ENCODE measurements at places on chromosomes 2 and 18.

DNA sequence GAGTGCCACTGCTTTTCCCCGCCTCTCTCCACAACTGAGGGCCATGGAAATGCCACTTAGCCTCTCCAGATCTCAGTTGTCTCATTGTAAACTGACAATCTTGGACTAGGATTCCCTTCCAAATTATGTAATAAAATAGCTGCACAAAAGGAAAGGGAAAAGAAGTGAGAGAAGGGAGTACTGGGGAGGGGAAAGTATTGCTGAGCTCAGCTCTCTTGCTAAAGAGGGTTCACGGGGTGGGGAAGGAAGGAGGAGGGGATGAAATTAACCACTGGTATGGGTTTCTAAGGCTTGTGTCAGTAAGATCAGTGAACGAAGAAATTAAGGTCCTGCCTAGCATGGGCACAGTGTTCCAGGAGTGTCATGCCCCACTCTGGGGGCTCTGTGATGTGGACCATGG lies 417.3 kb downstream of the TGIF1 start:
- DNase-seq = no peak

DNA sequence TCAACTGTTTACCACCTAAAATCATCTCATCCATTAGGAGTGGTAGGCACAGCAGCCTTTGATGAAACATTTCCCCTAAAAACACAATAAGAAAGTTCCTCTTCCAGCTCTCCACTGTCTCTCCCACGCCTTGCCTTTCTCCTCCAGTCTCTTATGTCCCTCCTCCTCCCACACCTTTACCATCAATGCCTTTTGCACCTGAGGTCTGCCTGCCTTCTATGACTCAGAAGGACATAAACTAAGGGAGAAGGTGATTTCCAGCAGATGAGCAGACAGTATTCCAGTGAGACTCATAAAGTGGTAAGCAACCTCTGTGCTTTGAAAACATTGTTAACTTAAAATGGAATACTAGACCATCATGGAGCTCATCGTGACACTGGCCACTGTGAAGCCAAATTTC lies 34.2 kb upstream of the NDUFV2 start:
- DNase-seq = no peak

DNA sequence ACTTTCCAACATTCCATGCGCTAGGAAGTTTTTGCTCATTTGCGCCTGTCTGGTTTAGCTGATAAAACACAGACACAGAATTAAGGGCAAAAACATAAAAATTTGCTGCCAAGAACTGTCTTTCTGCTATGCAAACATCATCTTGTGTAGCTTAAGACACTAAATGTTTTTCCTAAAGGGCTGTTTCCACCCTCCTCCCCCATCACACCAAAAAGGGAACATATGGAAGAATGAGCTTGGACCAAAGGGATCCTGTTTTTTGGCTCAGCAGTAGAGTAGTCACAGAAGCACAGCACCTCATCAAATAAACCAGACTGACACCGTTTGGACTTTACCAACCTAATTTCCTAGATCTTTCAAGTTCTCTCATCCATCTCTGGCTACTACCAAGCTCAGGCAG lies 210.1 kb downstream of the ZNF521 start:
- DNase-seq = no peak

GRCh38 chr18:286515-287310 lies 18.9 kb upstream of the THOC1 start:
- no peak for DNase-seq

GRCh38 chr2:95347681-95348608 lies 50.8 kb downstream of the KCNIP3 start:
- no peak for DNase-seq

DNA sequence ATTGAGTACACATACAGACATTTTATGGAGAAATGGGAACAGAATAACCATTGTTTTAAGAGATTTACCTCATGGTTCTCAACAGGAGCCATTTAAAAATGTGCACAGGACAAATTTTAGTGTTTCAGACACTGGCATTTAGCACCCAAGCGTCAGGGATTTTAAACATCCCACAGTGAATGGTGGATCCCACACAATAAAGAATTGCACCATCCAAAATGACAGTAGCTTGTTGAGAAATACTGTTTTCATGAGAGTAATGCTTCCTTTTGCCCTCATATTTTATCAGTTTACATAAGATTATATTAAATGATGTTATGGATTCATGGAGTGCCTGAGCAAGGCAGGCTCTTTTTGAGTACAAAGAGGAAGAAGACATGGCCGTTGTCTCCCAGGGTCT lies 54.0 kb downstream of the MFSD6 start:
- no peak for DNase-seq

- no peak for DNase-seq
Observed at GRCh38 chr18:78994977-78995582, 15.5 kb downstream of the SALL3 start.

- no peak for DNase-seq
Observed at GRCh38 chr2:201377218-201377617, 20.1 kb upstream of the FLACC1 start.

GRCh38 chr2:32559136-32559535 lies 68.7 kb upstream of the TTC27 start:
- no peak for DNase-seq

GRCh38 chr2:226679389-226680065 lies 120.1 kb downstream of the IRS1 start:
- no peak for DNase-seq

DNA sequence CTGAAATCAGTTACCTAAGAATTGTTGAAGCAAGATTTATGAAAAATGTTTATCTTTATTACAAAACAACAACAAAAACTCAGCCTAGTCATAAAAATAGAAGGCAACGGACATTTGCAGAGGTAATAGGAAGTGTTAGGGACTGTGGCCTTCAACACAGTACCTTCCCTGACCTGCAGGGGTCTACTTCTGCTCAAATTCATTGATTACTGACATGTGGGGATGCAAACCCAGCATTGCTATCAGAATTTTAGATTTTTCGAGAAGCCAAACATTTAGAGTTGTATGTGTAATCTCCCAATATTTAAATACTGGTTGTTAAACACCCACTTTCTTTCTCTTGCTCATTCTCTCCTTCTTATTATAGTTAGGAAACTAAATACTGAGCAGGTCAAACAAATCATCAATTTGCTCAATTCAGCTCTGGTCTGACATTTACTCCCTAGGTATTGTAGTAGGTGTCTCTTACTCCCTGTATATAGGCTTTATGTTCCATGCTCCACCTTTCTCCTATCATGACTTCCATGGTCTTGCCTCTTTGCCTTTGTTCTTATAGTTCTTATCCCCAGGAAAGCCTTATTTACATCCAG lies 198.5 kb downstream of the UBE2E3 start:
- peak; percentile 30 for DNase-seq

DNA sequence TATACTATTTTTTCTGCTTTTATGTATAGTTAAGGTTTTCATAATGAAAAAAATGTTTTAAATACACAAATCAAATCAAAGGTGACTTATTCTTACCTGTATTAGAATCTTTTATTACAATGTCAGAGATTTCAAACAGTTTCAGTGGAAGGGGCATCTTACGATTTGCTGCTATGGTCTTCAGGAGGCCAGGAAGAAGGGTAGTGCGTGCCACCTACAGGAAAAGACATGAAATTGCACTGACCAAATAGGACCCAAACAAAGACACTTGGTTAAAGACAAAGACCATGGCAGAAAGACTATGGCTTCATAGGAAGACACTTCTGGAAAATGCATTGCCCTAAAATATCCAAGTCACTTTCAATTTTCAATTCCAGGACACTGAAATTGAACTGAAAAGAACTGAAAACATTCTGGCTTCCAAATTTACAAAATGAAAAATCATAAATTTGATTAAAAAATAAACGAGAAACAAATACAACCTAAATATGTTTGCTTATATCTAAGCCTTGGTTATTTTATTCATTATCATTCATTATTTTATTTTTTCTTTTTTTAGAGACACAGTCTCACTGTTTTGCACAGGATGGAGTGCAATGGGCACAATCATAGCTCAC lies 42.1 kb downstream of the FARSB start:
- DNase-seq = peak; percentile 69

- no peak for DNase-seq
Observed at GRCh38 chr2:216865658-216866057, 5.8 kb upstream of the TNP1 start.

- DNase-seq = no peak
Observed at GRCh38 chr2:238502088-238502810, 75.5 kb downstream of the ASB1 start.

DNA sequence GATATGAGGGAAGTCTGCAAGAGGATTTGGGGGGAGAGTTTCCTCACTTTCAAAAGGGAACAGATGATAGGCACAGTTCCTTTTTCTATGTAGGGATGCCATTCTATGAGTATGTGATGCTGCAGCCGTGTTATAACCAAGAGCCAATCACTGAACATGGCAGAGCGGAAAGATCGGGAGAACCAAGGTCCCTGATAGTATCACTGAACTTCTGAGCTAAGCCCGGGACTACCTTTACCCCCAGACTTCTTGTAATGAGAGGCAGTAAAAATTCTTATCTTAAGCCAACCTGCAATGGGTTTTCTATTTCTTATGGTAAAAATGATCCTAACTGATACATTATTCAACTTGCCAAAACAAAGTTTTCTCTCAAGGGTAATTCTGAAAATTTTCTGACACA lies 21.6 kb upstream of the SLC1A4 start:
- no peak for DNase-seq

DNA sequence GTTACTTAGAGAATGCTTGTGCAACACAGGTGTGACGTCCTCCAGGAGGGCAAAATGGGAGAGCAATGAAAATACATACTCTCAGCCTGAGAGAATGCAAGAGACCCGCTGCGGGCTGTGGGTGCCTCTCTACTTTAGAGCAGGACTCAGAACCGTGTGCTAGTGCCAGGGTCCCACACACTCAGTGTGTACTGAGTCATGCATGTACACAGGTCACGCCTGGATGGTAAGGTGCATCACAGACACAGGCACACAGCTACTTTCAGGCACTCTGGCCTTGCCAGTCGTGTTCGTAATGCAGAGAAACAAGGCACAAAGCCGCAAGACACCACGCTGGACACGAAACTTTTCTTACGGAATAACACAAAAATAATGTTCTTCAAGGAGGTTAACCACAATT lies 125.3 kb downstream of the ZNF516 start:
- DNase-seq = no peak

Data from HEK293T (cell line).